ENCODE measurements at places on chromosomes 2 and 18.

GRCh38 chr2:42191285-42192009, 22.3 kb downstream of the EML4 start:
- DNase-seq = no peak

DNA sequence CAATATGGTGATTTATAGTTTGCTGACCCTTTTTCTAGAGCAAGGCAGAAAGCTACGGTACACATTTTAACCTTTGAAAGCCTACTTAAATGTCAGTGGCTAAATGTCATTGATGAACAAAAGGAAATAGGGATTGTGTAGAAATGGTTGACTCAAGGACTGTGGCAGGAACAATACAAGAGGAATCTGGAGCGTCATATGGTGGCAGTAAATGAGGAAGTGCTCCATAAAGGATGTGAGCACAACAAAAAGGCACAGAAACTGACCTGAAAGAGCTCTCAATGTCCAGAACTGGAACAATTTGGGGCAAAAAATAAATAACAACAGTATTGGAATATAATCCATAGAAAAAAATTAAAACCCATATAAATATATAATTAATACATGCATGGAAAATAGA, 443.9 kb upstream of the VRK2 start:
- DNase-seq = no peak

GRCh38 chr18:46268671-46269070, 164.5 kb downstream of the HAUS1 start:
- no peak for DNase-seq

- DNase-seq = no peak
These were observed 96.7 kb downstream of the LRP2 start for GRCh38 chr2:169265591-169265990.

GRCh38 chr2:216833061-216833460, 26.8 kb downstream of the TNP1 start:
- DNase-seq = no peak

GRCh38 chr2:49490710-49491109, 336.4 kb upstream of the FSHR start:
- DNase-seq = peak; percentile 6

- no peak for DNase-seq
These were observed 239.6 kb downstream of the MREG start for GRCh38 chr2:215773728-215774127.

DNA sequence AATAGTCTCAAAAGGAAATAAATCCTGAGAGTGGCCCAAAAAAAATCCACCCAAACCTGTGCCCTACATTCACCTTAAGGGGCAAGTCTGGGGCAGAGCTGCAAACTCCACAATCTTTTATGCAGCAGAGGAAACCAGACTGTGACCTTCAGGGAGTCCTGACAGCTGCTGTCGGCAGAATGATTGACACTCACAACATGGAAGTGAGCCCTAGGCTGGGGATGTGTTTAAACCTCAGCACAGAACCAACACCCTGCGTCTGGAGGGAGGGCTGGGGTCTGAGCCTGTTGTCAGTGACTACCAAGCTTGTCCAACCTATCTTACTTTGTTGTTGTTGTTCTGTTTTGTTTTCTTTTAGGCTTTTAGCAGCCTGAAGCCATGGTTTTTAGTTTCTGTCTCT, 39.6 kb downstream of the CRACDL start:
- DNase-seq = no peak

- DNase-seq = no peak
These were observed 23.7 kb upstream of the MYO5B start for GRCh38 chr18:50218432-50219197.

DNA sequence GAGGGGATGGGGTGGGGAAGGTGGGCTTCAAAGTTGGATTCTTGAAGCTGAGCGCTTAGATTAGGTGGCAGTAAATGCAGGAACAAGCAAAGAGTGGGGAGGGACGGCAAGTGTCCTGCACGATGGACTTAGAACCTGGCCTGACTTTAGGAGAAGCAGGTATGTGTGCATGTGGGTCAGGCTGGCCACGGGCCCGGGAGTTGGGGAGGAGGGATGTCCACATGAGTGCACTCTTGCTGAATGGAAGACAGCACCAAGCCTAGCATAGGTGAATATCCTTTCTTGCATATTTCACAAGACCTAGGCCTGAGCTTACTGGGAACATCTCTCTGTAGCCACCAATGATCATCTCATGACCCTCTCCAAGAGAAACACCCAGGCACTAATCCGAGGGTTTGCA, 96.1 kb downstream of the DDX1 start:
- DNase-seq = no peak

DNA sequence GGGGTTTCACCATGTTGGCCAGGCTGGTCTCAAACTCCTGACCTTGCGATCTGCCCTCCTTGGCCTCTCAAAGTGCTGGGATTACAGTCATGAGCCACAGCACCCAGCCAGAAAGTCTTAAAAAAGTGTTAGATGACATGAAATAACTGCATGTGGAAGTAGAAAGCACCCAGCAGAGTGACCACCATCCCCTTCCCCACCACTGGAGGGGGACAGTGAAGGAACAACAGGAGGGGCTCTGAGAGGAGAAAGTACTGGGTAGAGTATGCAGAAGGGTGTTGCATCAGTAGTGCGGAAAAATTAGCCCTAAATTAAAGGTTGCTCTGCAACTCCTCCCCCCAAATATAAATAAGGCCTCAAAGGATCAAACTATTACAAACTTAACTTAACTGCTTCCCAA, 230.5 kb downstream of the ZNF521 start:
- DNase-seq = no peak

DNA sequence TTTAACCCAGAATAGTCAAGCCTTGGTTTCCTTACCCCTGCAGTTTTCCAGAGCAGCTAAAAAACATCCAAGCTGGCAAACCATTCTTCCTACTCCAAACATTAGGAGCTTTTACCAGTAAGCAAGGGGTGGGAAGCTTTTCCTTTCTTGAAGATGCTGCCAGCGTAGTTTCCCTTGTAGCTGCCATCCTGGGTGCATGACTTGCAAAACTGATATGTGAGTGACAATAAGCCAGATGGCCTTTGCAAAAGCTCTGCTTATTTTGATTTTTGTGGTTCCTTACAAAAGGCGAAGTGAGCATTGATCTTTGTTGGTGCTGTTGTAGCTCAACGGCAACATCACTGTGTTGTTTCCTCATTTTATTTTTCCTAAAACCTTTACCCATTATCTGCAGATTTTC, 138.8 kb downstream of the WDSUB1 start:
- DNase-seq = no peak

GRCh38 chr2:150133623-150134022, 353.8 kb downstream of the RND3 start:
- no peak for DNase-seq

DNA sequence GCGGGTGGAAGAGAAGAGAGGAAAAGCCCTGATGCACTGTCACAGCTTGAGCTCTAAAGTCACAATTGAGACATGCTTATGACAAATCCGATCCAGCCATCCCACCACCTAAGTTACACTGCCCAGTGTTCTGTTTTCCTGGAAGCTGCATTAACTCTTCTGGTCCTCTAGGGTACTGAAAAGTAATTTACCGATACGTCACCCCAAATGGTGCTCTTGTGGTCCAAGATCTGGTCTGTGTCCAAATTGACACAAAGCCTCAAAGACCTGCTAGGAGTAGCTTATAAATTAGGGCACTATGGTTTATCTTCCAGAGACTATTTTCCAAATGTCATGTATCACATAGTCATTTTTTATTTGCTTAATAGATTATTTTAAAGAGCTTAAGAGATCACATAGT, 186.7 kb upstream of the ETAA1 start:
- DNase-seq = no peak

DNA sequence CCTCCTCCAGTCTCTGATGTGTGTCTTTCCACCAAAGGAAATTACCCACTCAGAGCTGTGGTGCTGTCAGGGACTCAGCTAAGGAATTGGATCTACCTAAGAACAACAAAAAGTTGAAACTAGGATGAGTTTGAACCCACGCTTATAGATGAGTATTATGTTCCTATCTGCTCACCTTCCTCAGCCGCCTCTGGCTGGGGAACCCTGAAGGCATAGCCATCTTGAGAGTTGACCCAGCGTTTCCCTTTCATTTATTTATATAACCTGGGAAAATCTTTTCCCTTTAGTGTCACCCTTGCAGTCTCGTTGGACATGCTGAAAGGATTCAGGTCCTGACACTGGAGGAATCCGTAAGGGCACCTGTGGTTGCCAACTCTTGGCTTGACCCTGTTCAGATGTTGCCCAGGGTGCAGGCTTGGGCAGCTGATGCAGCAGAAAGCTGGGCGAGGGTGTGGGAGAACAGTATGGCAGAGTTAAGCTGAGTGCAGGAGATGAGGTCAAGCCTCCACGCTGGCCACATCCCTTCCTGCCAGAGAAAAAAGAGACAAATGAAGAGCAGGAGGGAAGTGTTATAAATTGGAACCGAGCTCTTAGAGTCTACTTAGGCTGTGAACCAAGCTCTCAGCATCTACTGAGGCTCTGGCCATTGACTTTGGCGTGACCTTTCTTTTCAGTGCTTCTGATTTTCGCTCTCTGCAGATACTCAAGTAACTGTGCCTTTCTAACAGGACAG, 1.9 kb downstream of the CDH20 start:
- no peak for DNase-seq

GRCh38 chr18:21684731-21685130, 19.8 kb downstream of the ABHD3 start:
- no peak for DNase-seq

DNA sequence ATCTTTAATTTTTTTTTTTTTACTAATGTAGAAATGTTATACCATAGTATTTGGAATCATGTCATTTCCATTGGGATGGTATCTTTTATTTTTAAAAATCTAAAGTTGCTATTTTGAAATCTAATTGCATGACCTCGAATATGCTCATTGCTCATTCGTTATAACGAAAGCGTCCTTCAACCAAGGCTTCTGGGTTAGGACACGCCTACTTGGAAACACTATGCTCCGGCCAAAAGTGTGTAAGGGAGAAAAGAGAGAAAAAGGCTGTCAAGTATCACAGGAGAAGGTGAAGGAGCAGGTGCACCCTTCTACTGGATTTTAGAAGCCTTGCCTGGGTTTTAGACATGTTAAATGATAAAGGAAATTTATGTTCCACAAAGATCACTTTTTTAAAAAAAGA, 465.9 kb upstream of the ID2 start:
- DNase-seq = no peak

DNA sequence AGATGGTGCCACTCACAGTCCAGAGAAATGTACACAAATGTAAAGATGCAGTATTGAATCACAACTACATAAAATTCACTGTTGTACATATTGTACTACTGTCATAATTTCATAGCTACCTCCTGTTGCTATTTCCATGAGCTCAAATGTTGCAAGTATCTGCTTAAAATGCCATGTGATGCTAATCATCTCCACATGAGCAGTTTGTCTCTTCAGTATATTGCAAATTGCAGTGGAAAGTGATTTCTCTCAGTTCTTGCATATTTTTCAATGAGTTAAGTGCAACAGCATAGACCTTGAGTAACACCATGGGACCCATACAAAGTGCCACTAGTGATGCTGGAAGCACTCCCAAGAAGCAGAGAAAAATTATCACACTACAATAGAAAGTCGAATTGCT, 51.9 kb downstream of the MAIP1 start:
- no peak for DNase-seq

GRCh38 chr2:241908686-241909420, 39.3 kb downstream of the RTP5 start:
- no peak for DNase-seq

GRCh38 chr2:54604871-54605270, 118.6 kb upstream of the EML6 start:
- DNase-seq = no peak

GRCh38 chr2:45074713-45075112, 65.5 kb upstream of the SIX2 start:
- no peak for DNase-seq

DNA sequence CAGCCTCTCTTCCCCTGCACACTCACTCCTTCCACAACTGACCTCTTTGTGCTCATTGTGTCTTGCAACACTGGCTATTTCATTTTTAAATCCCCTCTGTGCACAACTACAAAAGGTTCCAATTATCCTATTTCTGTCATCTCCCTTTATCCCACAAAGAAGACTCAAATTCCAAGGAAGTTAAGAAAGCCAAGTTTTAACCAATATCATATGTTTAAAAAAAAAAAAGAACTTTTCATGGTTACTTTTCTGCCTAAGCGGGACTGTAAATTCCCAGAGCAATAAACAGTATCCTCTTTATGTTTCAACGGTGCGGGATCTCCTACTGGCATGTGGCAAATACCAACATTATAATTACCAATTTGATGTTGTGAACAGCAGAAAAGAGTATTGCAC, 83.8 kb downstream of the DOCK10 start:
- DNase-seq = no peak

- no peak for DNase-seq
These were observed 70.5 kb downstream of the FAM168B start for GRCh38 chr2:131022731-131023130.
